ENCODE measurements at places on chromosomes 5 and 9.

GRCh38 chr9:116689486-116690032 lies 2.5 kb downstream of the TRIM32 start:
- DNase-seq: no peak

DNA sequence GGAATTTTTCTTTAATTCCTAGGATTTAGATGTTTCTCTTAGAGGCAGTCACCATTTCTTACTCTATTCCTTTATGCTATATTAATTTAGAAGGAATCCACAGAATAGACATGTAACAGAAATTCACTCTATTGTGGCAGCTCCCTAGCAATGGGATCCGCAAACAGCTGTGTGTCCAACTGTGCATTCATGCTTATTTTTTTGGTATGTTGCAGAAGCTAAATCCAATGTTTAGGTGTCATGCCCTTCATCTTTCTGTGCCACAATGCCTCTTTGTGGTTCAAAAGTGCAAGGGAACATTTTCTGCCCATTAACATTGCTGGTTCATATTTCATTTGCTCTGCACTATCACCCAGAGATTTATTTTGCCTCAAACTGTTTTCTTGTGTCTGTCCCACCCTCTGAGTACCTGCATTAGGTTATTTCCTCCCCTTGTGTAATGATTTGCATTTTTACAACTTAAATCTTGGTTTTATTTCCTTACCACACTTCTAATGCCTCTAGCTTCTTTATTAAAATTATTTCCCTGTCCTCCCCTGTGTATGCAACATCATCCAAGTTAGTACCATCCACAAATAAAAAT lies 816.5 kb downstream of the EFNA5 start:
- DNase-seq: no peak

DNA sequence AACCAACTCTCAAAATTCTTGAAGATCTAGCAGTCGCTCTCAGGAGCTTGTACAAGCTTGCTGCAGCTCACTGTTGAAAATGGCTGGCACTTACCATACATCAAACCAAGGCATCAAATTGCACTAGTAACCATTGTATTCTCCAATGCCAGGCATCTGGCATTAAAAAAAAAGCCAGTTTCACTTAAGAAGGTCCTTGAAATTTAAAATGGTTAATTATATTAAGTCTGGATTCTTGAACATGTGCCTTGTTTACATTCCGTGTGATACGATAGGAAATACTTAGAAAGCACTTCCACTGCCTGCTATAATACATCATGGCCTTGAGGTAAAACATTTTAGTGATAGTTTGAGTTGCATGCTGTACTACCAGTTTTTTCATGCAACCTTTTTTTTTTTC lies 300.7 kb downstream of the KDM4C start:
- no peak for DNase-seq

DNA sequence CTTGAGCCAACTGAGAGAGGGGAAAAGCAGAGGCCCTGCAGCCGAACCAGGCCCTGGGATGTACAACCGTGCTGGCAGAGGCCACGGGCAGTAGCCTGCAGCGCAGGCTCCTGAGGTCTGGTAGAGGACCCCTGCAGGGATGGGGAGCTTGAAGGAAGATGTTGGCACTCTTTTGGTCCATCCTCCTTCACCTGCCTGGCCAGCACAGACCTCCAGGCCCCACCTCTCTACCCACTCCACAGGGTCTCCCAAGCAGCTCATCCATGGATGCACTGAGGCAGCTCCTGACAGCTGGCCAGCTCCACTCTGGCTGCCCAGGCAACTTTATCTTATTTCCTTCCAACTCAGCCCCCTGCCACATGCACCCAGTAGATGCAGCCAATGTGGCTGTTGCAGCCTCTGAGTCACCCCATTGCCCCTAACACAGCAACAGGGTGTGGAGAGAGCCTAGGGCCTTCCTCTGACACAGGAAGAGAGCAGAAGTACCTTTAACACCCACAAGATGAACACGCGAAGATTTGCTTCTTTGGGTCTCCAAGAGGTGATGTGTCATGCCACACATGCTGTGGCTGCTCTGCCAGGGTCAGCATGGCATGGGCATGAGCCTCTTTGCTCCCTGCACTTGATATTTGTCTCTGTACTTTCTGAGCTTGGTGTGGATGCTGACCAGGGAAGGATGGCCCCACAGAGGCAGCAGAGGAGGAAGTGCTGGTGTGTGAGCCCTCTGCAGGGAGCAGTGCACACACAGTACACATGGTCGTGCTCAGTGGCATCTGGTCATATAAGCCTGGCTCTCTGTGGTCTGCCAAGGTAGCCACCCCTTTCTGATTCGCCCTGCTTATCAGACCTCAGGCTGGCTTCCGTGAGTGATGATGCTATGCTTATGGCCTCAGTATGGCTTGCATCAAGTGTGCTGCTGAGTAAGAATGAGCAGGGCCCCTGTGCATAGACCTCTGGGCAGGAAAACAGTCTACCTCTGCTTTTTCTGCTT lies 117.2 kb downstream of the NRG2 start:
- no peak for DNase-seq

GRCh38 chr5:150481972-150482406 lies 25.9 kb upstream of the NDST1 start:
- DNase-seq: no peak
